ENCODE measurements at places on chromosomes 4 and X.

- no peak for DNase-seq
These were observed 72.2 kb downstream of the CCKAR start for GRCh38 chr4:26418107-26418506.

DNA sequence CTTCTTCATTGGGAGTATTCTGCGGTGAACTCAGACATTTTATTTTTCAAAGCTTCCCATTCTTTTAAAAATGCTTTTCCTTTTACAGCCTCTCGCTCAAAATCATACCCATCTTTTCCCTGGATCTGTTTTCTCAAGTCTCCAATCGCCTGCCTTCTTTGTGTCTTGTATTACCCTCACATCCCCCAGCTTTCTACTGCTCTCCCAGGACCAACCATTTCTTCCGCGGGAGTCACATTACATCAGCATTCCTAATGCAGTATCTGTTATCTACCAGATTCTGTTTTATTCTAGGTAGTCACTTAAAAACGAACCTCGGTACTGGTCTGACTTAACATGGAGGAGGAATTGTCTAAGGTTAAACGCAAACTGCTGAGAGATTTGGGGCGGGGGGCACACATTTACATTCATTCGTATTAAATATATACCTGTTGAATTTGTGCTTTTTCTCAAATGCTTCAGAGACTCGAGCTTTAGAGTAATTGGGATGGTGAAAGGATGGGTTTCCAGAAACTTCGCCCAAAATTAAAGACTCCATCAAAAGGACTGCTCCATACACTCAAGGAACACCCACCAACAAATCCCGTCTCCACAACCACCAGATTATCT lies 493 bp upstream of the UCHL1 start:
- no peak for DNase-seq

- DNase-seq: no peak
These were observed 13.4 kb upstream of the NAF1 start for GRCh38 chr4:163180090-163180489.

- DNase-seq: no peak
These were observed 25.6 kb downstream of the ZRSR2 start for GRCh38 chrX:15815779-15816437.
